NCI-H526 (cell line): ENCODE measurements at places on chromosomes 4 and X.

- no peak for DNase-seq
Measured at GRCh38 chrX:9671998-9672397, 93.6 kb downstream of the GPR143 start.

DNA sequence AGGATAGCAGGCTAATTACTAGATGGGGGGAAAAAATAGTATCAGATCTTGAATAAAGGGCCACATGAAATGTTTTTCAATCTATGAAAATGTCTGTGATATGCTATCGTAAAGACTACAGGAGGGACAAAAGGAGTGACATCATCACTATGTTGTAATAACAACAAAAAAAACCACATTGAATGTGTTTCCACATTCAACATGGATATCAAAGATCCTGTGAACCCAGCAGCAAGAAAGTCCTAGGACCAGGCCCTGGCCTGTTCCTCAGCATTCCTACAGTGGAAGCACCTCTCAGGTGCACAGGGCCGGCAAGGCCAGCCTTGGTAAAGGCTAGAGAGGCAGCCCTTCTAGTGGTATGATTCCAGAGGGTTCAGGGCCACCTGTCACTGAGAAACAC lies 118.3 kb downstream of the RELL1 start:
- DNase-seq: no peak

DNA sequence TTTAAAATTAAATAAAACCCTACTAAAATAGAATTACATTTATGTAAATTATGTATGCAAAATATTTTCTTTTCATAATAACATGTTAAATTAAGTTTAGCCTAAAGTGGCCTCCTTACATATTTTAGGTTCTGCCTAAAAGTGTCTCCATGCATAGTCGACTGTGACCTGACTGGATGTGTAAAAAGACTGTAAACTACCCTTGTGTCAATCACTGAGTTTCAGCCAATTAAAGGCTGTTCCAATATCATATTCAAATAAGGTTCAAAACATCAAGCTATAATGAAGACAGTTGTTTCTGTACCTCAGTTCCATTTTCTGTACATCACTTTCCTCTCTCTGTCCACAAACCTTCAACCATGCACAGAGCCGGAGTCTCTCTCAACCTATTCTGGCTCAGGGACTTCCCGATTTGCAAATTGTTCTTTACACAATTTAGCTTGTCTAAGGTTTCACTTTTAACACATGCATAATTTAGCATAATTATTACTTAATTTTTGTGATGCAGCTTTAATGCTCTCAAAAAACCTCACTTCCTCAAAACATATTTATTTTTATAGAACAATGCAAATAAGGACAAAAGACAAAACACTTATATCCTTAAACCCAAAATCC lies 60.1 kb downstream of the SH3RF1 start:
- peak; percentile 64 for DNase-seq

- DNase-seq: no peak
Measured at GRCh38 chr4:15063341-15063740, 61.1 kb downstream of the CPEB2 start.

GRCh38 chr4:31678356-31678755 lies 958.2 kb downstream of the PCDH7 start:
- DNase-seq: no peak

DNA sequence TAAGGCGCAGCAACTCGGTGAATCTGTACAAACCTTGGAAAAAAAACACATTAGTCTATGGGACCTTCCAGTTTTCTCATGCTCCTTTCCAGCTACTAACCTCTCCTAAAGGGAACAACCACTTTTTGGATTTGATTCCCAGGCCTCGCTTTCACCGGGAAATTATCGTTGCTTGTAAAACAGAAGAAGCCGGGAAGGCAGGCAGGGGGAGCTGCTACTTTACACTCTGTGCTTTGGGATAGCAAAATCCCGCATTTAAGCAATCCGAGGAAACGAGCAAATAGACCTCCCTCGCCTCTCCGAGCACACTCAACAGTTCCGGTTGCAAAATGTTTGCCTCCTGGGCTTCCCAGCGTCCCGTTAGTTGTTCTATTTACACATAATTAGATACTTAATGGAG lies 1.2 kb downstream of the CD38 start:
- no peak for DNase-seq

- peak; percentile 51 for DNase-seq
Measured at GRCh38 chr4:184745831-184746795, 12.2 kb upstream of the CENPU start.

GRCh38 chr4:78689261-78689660 lies 86.9 kb upstream of the BMP2K start:
- DNase-seq: no peak

GRCh38 chrX:131219271-131219670 lies 69.8 kb downstream of the IGSF1 start:
- no peak for DNase-seq

- DNase-seq: no peak
Measured at GRCh38 chr4:3524349-3524748, 7.9 kb downstream of the LRPAP1 start.

DNA sequence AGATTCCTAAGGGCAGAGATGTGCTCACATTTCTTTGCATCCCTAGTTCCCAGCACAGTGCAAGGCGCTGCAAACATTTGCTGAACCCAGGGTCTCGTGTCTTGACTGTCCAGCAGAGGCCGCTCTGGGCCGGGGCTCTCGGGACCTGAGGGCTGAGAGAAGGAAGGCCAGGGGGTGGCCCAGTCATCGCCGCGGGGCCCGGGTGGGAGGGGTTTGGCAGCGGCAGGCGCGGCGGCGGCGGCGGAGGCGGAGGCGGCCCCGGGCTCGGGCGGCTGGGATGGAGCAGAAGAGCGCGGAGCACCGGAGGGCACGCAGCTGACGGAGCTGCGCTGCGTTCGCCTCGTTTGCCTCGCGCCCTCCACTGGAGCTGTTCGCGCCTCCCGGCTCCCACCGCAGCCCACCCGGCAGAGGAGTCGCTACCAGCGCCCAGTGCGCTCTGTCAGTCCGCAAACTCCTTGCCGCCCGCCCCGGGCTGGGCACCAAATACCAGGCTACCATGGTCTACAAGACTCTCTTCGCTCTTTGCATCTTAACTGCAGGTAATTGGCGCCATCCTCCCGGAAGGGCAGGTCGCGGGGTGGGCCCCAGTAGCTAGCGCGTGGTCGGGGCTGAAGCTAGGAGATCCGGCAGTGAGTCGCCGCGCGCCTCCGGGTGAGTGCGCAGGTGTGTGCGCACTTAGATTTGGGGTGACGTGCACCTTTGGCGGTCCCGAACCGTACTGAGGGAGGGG lies at the start of gene PARM1:
TSS of gene PARM1 (plus strand) at position 285 of the 730 bp plus-strand sequence. CDS start at position 497, 212 bp downstream.
- peak; percentile 56 for DNase-seq

GRCh38 chrX:12360383-12360782 lies 222.1 kb downstream of the FRMPD4 start:
- DNase-seq: no peak

- no peak for DNase-seq
Measured at GRCh38 chr4:139576219-139576618, 20.2 kb upstream of the SETD7 start.

DNA sequence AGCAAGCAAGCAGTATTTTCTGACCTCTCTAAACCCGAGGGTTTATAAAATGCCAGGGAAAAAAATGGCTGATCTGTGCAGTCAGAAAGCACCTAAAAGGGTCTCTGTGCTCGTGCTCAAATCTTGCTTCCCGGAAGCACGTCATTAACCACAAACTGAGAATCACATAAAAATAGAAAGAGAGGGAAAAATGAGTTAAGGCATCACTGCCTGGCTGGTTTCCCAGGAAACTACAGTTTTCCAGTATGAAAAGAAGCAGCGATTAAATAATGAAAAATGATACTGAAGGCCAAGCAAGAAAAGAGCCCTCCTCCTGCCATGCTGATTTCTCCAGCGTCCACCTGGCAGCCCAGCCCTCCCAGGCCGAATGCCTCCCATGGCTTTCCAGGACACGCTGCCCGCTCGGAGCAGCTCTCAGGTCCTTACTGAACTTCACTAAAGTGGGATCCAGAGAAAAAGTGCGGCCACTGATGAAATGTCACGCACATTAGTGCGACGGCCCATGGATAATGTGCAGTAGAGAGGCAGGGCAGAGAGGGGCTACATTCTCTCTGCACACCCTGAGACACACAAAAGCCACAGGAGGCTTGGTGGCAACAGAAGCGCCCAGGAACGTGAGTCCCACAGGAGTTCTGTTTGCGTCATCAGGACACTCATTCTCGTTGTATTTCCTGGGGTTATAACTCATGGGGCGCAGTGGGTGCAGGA lies 80.4 kb downstream of the WFS1 start:
- no peak for DNase-seq

GRCh38 chrX:133783274-133783673 lies 202.1 kb downstream of the GPC3 start:
- DNase-seq: no peak

- no peak for DNase-seq
Measured at GRCh38 chr4:182351485-182351884, 108.3 kb downstream of the TENM3 start.

GRCh38 chrX:18833071-18833731 lies 125.8 kb downstream of the PPEF1 start:
- DNase-seq: no peak

- DNase-seq: no peak
Measured at GRCh38 chr4:184012937-184013336, 107.8 kb downstream of the STOX2 start.
